Activated T-helper 1 cell treated with anti-CD3 and anti-CD28 coated beads, Interleukin-12 subunit alpha, Interleukin-12 subunit beta, Interleukin-2, Interleukin-4 antibody, amounts not matched to agents 30 ng/mL and 10 ng/mL and 1 ng/mL, durations not matched to agents 14 hours and 24 hours and 36 hours (primary cell): ENCODE measurements at places on chromosomes 4 and X.

DNA sequence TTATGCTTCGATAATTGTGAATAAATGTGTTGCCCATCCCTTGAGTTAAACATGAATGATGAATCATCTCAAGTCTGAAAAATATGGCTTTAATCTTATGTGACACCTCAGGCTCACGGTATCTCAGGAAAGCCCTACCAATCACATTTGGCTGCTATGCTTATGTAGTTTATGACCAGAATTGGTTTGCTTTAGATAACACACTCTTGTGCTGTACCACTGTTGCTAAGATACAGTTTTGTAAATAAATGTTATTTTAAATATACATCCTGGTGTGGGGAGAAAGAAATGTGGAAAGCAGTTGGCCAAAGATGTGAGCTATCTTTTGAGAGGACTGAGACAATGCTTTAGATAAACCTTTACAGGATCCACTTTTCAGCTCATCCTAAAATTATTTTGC lies 63.2 kb downstream of the NPY1R start:
- no peak overlapping the region for H3K4me3 ChIP-seq
- DNase-seq, result no peak
- no peaks in the 10 kb centered on the region for H3K36me3 ChIP-seq
- peaks cover 2% of the 10 kb centered on the region for H3K27me3 ChIP-seq
- no peaks in the 10 kb centered on the region for H3K4me1 ChIP-seq

GRCh38 chr4:145316897-145317574 lies 136.6 kb upstream of the OTUD4 start:
- H3K27me3 ChIP-seq, result peaks cover 16% of the 10 kb centered on the region
- no peaks in the 10 kb centered on the region for H3K4me1 ChIP-seq
- no peak overlapping the region for H3K4me3 ChIP-seq
- no peak for DNase-seq
- no peak overlapping the region for H3K27ac ChIP-seq
- no peaks in the 10 kb centered on the region for H3K36me3 ChIP-seq

DNA sequence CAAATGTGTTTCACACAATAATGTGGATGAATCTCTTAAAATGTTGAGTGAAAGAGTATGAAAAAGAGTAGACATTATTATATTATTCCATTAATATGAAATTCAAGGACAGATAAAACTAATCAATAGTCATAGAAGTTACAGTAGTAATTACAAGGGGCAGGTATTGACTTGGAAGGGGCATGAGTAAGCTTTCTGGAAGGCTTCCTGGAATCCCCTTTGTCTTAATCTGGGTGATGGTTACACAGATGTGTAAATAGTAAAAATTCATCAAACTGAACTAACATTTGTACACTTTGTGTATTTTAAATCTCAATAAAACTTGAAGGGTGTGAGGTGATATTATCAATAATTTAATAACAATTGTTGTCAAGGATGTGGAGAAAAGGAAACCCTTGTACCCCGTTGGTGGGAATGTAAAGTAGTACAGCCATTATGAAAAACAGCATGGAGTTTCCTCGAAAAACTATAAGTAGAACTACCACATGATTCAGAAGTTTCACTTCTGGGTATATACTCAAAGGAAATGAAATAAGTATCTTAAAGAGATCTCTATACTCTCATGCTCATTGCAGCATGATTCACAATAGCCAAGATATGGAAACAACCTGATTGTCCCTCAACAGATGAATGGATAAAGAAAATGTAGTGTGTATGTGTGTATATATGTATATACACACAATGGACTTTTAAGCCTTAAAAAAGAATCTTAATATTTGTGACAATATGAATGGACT lies 96.9 kb upstream of the MID1IP1 start:
- peaks cover 7% of the 10 kb centered on the region for H3K4me1 ChIP-seq
- no peak for DNase-seq
- peak overlapping the region; percentile 7 for H3K4me3 ChIP-seq
- no peak overlapping the region for H3K27ac ChIP-seq
- peaks cover 2% of the 10 kb centered on the region for H3K27me3 ChIP-seq

DNA sequence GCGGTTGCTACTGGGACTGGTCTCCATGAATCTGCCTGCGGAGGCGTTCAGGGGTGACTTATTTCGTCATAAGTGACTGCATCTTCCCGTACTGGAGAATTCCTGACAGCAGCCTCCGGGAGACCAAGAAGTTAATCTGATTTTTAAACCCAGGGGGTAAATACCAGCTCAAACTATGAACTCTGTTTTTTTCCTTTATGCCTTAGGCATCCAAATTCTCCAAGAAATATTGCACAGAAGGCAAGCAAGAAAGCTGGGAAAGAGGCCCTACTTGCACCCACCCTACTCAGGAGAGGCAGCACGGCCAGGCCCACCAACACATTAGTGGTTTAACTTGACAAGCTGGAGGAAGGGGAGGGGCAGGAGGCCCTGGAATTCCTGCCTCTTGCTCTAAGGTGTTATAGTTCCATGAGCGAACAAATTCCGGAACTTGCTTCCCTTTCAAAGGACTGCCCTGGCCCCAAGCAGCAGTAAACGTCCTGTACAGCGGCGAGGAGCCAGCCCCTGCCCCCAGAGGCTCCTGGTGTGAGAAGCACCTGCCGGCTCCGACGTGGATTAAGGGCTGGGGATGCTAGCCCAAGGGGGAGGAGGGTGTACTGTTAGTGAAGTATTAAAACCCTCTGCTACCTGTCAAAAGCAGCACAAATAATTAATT lies 177.2 kb downstream of the AFAP1 start:
- H3K36me3 ChIP-seq, result peaks cover 5% of the 10 kb centered on the region
- H3K27ac ChIP-seq, result no peak overlapping the region
- peaks cover 36% of the 10 kb centered on the region for H3K4me1 ChIP-seq
- no peaks in the 10 kb centered on the region for H3K27me3 ChIP-seq

- H3K4me3 ChIP-seq, result no peak overlapping the region
- H3K4me1 ChIP-seq, result no peaks in the 10 kb centered on the region
- no peak overlapping the region for H3K27ac ChIP-seq
- no peaks in the 10 kb centered on the region for H3K36me3 ChIP-seq
Measured at GRCh38 chrX:49147936-49148335, 14.6 kb upstream of the MAGIX start.

DNA sequence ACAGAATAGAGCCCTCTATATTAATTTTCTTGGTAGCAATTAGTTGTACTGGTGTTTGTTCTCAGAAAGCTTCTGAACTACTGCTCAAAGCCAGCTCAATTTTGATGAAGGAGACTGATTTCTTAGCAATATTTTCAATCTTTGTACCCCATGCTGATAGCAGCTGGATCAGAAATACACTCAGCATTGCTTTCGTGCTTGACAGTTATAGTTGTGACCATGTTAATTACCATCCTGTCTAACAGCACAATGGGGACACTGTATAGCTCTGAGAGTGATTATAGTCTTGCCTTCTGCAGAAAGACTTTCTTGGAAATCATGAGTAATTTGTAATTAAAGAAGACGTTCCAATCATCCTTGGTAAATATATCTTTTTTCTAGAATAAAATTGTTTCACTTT lies 79.7 kb upstream of the GNPDA2 start:
- no peaks in the 10 kb centered on the region for H3K36me3 ChIP-seq
- no peak overlapping the region for H3K27ac ChIP-seq
- no peaks in the 10 kb centered on the region for H3K4me1 ChIP-seq
- no peak overlapping the region for H3K4me3 ChIP-seq
- DNase-seq, result no peak
- H3K27me3 ChIP-seq, result no peaks in the 10 kb centered on the region

- no peak for DNase-seq
- peak overlapping the region; percentile 93 for H3K27ac ChIP-seq
- H3K4me1 ChIP-seq, result peaks cover 88% of the 10 kb centered on the region
- no peaks in the 10 kb centered on the region for H3K27me3 ChIP-seq
- peaks cover 10% of the 10 kb centered on the region for H3K36me3 ChIP-seq
- peak overlapping the region; percentile 67 for H3K4me3 ChIP-seq
Measured at GRCh38 chrX:19746919-19747651, 140.3 kb downstream of the SH3KBP1 start.

DNA sequence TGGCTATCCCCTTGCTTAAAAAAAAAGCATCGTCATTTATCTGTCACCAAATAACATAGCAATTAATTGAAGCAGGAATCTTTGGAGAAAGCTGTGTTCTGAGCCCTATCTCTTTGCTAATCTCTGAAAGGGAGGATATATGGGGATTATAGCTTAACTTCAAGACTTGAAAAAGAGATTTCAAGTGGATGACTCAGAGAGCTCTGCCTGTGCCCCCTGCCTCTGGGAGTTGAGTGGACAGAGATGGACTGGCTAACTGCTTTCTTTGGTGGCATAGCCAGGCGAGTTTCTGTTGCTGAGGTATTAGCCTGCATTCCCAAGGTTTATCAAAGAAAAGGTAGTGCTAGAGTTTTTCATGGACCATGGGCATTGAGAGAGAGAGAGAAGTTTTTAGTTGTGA lies 91.6 kb downstream of the DDIT4L start:
- H3K4me3 ChIP-seq, result no peak overlapping the region
- no peaks in the 10 kb centered on the region for H3K27me3 ChIP-seq
- no peak for DNase-seq
- H3K27ac ChIP-seq, result no peak overlapping the region

GRCh38 chr4:174593701-174594100 lies 71.4 kb upstream of the HPGD start:
- H3K4me1 ChIP-seq, result peaks cover 16% of the 10 kb centered on the region
- H3K27me3 ChIP-seq, result no peaks in the 10 kb centered on the region
- no peak overlapping the region for H3K27ac ChIP-seq

- H3K27me3 ChIP-seq, result no peaks in the 10 kb centered on the region
- DNase-seq, result no peak
- peaks cover 22% of the 10 kb centered on the region for H3K36me3 ChIP-seq
- no peak overlapping the region for H3K4me3 ChIP-seq
- no peaks in the 10 kb centered on the region for H3K4me1 ChIP-seq
Measured at GRCh38 chr4:51868449-51868847, 25.5 kb downstream of the DCUN1D4 start.

- H3K4me1 ChIP-seq, result no peaks in the 10 kb centered on the region
- no peaks in the 10 kb centered on the region for H3K27me3 ChIP-seq
- no peak overlapping the region for H3K27ac ChIP-seq
Measured at GRCh38 chr4:20520901-20521300, 179.4 kb upstream of the PACRGL start.

GRCh38 chrX:49199906-49200771 lies at the start of gene SYP:
Gene SYP (minus strand): TSS chrX:49200193. CDS start chrX:49200186, 7 bp downstream.
- DNase-seq, result peak; percentile 83
- H3K27ac ChIP-seq, result peak within 1 kb of the TSS; percentile 58
- peaks cover 19% of the 10 kb centered on the region for H3K4me1 ChIP-seq
- no peaks in the 10 kb centered on the region for H3K36me3 ChIP-seq
- H3K4me3 ChIP-seq, result peak within 1 kb of the TSS; percentile 53

GRCh38 chr4:36123906-36124305 lies 120.4 kb downstream of the ARAP2 start:
- H3K36me3 ChIP-seq, result peaks cover 29% of the 10 kb centered on the region
- H3K4me1 ChIP-seq, result peaks cover 2% of the 10 kb centered on the region
- H3K4me3 ChIP-seq, result no peak overlapping the region
- DNase-seq, result no peak
- no peaks in the 10 kb centered on the region for H3K27me3 ChIP-seq

DNA sequence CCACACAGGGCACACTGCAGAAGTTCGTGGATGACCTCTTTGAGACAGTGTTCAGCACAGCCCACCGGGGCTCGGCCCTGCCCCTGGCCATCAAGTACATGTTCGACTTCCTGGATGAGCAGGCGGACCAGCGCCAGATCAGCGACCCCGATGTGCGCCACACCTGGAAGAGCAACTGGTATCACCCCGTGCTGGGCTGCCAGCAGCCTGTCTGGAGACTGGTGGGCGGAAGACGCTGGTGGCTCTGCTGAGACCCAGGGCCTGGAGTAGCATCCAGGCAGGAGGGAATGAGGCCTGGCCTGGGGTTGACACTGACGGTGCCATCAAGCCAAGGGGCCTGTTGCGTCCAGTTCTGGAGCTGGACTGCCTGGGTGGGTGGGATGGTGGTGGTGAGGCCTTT lies 8.6 kb downstream of the LAGE3 start:
- H3K27ac ChIP-seq, result no peak overlapping the region
- H3K36me3 ChIP-seq, result peaks cover 2% of the 10 kb centered on the region
- peaks cover 2% of the 10 kb centered on the region for H3K4me1 ChIP-seq
- DNase-seq, result no peak
- H3K4me3 ChIP-seq, result no peak overlapping the region

DNA sequence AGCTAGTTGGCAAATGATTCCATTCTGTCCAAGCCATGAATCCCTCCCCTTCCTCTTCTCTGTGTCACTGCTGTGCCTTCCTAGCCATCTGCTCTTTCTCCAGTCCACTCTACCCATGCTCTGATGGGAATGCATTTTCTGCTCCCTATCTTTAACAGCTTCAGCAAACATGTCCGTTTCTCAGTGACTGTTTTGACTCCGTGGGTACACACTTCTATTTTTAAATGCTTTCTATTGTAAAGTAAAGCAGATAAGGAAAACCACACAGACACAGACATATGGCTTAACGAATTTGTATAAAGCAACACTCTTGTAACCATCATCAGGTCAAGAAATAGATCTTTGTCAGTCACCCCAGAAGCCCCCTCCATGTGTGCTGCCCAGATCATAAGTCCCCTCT lies 72.4 kb upstream of the KLHL13 start:
- H3K4me3 ChIP-seq, result no peak overlapping the region
- H3K4me1 ChIP-seq, result no peaks in the 10 kb centered on the region
- H3K27me3 ChIP-seq, result peaks cover 2% of the 10 kb centered on the region

DNA sequence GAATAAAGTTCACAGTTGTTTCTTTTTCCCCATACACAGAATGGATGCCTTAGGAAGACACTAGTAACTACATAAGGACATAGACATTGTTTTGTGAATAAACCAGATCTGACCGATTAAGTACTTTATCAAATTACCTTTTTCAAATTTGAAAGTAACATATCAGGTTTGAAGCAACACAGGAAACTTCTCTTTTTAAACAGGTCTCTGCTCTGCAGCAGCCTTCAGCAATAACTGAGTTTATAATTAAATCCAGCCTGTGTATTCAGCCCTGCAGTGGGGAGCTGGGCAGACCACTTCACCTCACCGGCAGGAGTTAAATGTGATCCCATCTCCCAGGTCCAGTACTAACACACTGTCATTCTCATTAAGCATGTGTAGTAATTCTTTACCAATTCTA lies 68.3 kb upstream of the ATOH1 start:
- no peaks in the 10 kb centered on the region for H3K4me1 ChIP-seq
- no peaks in the 10 kb centered on the region for H3K36me3 ChIP-seq
- H3K27ac ChIP-seq, result no peak overlapping the region

DNA sequence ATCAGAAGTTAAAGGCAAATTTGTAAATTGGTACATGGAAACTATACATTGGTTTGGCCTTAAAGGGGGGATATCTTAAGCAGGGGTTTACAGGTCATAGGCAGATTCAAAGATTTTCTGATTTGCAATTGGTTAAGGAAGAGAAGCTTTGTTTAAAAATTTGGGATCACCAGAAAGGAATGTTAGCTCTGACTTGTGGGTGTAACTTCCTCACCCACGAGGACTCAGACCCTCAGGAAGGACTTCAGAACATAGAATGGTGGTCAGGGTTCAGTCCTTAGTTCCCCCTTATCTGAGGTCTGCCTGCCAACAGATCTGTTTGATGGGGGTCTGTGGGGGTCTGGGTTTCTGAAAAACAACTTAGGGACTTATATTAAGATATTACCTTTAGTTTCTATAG lies 427.4 kb upstream of the DIPK2B start:
- peaks cover 1% of the 10 kb centered on the region for H3K27me3 ChIP-seq
- DNase-seq, result no peak
- H3K4me3 ChIP-seq, result no peak overlapping the region
- no peak overlapping the region for H3K27ac ChIP-seq
- H3K4me1 ChIP-seq, result peaks cover under 1% of the 10 kb centered on the region

GRCh38 chrX:112147206-112147605 lies 64.6 kb upstream of the TRPC5 start:
- no peaks in the 10 kb centered on the region for H3K4me1 ChIP-seq
- DNase-seq, result no peak
- no peaks in the 10 kb centered on the region for H3K27me3 ChIP-seq
- no peak overlapping the region for H3K27ac ChIP-seq
- H3K36me3 ChIP-seq, result no peaks in the 10 kb centered on the region
